ENCODE measurements at places on chromosomes 5 and 9.

DNA sequence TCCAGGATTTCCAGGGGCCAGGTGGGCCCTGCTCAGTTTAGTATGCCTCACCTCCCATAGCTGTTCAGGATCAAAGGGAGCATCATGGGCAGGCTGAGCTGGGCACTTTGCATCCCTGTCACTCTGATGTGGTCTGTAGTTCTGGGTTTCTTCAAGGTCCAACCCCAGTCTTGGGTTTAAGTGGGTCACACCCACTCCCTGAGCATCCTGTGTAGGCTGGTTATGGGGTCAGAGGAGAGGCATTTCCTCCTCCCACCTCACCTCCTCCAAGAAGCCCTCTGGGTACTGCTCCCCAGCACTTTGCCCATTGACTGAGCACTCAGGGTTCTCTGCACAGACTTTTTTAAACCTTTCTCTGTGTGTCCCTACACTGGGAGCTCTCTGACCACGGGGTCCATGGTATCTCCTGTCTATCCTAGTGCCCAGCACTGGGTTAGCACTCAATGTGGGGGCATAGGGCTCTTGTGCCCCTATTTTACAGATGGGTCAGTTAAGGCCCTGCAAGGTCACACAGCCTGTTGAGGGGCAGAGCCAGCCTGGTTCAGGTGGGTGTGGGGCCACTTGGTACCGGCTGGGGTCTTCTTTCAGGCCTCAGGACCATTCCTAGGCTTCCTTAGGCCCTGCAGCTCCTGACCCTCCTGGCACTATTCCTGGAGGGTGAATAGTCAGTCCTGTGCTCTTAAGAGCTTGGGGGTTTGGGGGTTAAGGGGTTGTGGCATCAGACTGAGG lies 19.0 kb downstream of the CXXC5 start:
- no peak for DNase-seq

DNA sequence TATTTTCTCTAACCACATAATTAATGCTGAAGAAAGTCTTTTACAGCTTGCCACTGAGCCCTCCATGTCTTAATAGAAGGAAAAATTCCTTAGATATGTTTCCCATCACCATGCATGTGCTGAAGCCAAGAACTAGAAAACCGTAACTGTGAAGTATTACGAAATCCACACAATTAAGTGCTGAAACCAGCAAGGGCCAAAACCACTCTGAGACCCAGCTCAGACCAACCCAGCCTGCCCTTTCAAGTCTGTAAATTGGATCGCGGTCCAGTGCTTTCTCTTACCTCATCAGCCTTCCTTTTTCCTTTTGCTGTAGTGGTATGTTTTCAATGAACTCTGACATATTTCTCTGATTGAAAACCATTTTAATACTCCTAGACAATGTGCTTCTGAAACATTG lies 26.3 kb downstream of the SEMA5A start:
- no peak for DNase-seq

- DNase-seq = no peak
Measured at GRCh38 chr9:19940811-19941535, 152.1 kb upstream of the SLC24A2 start.

DNA sequence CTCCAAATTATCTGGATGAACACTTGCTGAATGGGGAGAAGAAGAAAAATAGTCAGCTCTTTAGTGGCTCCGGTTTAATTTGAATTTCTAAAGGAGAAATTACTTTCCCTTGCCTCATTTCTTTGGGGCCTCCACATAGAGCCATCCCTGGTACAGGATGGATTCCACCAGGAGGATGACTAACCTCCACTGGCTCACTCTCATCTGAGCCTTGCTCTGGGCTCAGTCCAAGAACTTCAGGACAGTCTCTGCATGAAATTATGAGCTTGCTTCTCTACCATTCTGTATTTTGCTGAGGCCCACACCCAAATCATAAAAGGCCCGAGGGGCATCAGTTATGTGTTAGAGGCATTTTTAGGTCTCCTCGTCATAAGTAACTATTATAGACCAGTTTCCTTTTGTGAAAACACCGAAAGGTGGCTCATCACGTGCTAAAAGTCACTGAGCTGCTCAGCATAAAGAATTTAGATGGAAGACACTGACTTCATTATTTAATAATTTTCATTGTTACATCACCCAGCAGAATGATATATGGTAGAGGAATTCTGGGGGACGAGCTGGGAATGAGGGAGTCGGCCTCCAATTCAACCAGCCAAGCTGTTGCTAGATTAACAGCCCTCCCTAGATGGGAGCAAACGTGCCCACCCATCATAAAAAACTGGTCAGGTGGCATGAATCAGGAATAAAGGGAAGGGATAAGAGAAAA lies 222.1 kb downstream of the TARS1 start:
- DNase-seq = no peak

DNA sequence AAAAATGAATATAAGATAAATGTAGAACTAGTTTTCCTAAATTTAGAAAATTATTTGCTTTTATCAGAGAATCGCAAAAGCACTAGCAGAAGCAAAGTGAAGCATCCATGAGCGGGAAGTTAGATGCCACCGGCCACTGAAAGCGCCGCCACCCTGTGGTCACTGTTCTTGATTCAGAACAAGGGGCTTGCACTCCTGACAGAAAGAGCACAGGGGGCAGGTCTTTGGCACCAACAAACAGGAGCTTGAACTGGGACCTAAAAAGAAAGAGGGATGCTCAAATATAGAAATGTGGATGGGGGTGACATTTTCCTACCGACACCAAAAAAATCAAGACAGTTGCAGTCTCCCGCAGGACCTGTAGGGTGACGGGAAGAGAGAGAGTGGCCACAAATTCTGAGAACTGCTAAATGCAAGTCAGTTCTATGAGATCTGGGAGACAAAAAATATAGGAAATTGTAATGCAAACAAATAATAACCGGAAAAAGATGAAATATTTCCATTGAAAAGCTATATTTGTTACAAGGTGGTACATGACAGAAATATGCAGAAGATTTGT lies 144.3 kb downstream of the CDH12 start:
- DNase-seq = no peak

- DNase-seq = no peak
Measured at GRCh38 chr5:67015541-67016191, 180.9 kb downstream of the CD180 start.

GRCh38 chr9:133113949-133114885 lies 6.8 kb downstream of the RALGDS start:
- DNase-seq = no peak

DNA sequence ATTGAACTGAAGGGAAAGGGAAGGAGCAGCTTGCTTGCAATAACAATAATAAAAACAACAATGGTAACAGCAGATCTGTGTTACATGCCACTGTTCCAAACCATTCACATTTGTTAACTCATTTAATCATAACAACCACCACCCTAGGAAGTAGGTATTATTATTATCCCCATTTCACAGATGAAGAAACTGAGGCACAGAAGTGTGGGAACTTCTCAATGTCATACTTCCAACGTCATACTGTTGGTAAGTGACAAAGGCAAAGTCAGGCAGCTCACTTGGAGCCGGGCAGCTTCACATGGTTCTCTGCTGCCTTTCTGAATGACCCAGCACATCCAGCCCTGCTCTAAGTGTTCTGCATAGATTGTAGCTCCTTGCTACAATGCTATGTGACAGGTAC lies 72.6 kb downstream of the FOXD1 start:
- no peak for DNase-seq

DNA sequence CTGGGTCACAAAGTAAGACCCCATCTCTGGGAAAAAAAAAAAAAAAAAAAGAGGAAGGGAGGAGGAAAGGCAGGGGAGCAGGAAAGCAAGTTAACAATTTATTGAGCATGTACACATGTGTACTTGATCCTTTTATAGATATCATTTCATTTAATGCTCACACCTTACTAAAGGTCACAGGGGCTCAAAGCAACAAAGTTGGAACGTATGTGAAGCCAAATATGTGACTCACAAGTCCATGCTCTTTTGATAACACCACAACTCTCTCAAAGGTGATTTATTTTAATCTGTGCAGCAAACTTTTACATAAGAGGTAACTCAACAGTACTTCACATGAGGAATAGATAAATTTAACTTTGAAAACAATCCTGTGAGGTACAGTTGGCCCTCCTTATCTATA lies 34.4 kb upstream of the DTWD2 start:
- no peak for DNase-seq

DNA sequence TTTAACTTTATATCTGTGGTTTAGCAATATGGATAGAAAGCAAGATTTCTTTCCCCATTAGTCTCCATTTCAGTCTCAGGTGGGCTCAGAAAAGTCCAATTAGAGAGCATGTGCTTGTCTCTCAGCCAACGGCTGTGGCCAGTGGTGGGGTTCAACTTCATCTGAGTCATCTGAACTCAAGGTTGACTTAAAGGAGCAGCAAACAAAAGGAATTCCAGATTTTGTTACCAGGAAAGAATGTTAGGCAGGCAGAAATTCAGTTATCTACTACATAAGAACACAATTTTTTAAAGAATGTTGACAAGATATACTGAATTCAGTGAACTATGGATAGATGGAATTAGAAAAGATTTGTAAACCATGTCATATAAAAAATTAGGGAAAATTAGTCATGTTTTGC lies 784.1 kb downstream of the MAT2B start:
- no peak for DNase-seq

- DNase-seq = no peak
Measured at GRCh38 chr9:73805853-73806458, 654.3 kb downstream of the ANXA1 start.

GRCh38 chr9:101516655-101517054 lies 17.0 kb upstream of the RNF20 start:
- DNase-seq = no peak

DNA sequence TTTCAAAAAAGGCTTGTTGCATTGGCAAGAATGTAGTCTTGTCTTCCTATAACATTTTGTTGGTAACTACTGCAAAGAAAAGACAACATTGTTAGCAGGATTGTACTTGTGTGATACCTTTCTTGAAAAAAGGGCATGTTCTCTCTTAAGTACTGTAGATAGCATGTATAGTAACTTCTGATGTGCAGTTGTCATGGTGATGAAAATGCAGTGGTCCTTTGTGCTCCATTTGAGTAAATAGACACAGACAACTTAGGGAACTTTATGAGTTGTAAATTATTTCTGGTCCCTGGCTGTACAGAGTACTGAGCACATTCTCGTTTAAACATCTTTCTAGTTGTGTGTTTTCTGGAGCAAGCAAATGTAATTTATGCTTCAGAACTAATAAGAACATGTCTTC lies 103.3 kb downstream of the CD180 start:
- DNase-seq = no peak

GRCh38 chr9:119164716-119165115 lies 204.5 kb downstream of the BRINP1 start:
- no peak for DNase-seq

DNA sequence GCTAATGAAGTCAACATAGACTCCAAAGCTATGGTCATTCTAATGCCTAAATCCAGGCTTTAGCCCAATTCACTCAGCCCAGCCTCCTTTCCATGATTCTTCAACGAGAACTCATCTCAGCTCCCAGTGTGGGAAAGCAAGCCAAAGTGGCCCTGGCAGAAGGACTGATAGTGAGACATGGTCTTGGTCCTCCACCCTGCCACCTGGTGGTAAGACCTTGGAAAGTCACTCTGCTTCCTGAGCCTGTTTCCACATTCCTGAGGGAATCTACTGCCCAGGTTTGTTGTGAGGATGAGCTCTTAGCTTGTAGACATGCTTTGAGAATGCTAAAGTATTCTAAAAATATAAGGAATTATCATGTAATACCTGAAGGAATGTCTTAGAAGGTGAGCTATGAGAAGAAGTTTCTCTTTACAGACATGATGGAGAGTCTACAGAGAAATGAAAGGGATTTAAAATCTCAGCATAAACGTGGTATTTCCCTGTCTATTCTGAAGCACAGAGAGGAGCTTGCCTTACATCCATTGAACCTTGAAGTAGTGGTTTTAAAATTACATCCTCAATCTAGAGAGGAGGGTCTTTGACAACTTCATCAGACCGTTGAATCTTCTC lies 173.5 kb downstream of the TRIM32 start:
- DNase-seq = no peak

DNA sequence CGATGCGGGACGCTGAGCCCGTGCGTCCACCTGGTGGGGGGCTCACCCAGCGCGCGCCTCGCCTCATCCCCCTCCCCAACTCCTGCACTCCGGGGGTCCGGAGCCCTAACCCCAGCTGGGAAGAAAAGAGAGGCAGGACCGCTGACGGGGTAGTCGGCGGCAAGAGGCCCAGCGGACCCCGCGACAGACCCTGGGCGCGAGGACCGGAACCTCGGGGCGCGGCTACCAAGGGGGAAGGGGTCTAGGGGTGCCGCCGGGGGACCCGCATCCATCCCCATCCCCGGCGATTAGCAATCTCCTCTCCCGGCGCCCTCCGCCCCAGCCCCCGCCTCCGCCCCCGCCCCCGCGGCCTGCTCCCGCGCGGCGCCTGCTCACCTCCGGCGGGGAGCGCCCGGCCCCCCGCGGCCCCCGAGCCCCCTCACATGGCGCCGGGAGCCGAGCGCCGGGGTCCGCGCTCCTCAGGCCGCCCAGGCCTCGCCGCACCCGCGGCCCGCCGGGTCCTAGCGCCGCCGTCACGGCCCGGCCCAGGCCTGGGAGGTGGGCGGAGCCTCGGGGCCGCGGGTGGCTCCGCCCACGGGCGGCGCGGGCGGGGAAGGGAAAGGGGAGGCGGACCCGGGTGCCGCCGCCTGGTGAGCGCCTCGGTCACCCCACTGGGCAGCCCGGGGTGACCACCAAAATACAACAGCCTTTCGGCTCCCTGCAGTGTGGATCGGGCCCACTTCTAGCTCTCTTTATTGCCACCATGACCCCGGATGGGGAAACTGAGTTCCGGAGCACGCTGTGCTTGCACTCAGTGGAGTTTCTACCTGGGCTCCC lies at the start of gene ST6GALNAC6:
ST6GALNAC6 (minus strand) TSS at position 476 of the 816 bp plus-strand sequence. CDS start 1,622 bp downstream, outside the sequence.
- no peak for DNase-seq

DNA sequence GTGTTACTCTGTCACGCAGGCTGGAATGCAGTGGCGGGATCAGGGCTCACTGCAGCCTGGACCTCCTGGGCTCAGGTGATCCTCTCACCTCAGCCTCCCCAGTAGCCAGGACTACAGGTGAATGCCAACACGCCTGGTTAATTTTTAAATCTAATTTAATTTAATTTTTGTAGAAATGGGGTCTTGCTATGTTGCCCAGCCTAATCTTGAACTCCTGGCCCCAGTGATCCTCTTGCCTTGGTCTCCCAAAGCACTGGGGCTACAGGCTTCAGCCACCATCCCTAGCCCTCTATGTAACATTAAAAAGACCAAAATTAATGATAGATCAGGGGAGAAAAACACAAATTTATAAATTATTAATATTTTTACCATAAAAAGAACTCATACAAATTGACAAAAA lies 11.3 kb upstream of the UBAP2 start:
- no peak for DNase-seq

DNA sequence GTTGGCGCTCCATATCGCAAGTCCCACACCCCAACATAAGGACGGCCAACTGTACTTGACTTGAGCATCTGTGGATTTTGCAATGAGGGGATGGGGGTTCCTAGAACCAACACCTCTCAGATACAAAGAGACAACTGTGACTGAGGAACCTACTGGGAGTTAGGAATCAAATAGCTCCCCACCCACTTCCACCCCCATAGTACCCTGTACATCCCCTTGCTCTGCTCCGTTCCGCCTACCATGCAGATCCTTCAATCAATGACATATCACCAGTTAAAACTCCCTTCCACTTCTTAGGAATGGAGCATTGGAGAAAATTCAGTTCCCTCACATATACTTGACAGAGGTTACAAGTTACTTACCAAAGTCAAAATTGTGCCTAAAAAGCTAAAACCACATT lies 140.9 kb downstream of the MLLT3 start:
- no peak for DNase-seq
